ENCODE measurements at places on chromosomes 2 and 18. TPM values are rescaled to one million over a fixed set of nuclear protein-coding genes. Genes with fewer than 3 reads are reported as not detected.

- no peak for DNase-seq
These were observed 293.2 kb downstream of the ALK start for GRCh38 chr2:29628108-29628745.

DNA sequence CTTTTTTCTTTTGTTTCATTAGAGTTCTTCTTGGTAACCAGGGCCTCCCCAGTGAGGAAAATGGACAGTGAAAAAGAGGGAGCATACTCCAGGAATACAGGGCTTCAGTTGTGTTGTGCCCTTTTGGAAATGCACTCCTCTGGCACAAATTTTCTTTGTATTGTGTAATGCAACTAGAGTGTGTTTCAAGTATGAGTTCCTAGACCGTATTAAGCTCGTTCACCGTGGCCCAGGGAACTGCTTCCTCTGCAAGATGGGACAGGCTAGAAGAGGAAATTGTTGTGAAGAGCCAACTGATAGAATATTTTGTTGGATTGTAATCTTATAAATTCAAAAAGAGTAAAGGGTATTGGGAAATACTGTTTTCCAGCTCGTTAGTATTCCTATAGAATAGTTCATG, 137.2 kb upstream of the TTC39C start:
- DNase-seq, result no peak

- no peak for DNase-seq
These were observed 76.1 kb downstream of the MBP start for GRCh38 chr18:77056344-77057005.

- DNase-seq, result no peak
These were observed 47.7 kb downstream of the EMX1 start for GRCh38 chr2:72965016-72965415.

DNA sequence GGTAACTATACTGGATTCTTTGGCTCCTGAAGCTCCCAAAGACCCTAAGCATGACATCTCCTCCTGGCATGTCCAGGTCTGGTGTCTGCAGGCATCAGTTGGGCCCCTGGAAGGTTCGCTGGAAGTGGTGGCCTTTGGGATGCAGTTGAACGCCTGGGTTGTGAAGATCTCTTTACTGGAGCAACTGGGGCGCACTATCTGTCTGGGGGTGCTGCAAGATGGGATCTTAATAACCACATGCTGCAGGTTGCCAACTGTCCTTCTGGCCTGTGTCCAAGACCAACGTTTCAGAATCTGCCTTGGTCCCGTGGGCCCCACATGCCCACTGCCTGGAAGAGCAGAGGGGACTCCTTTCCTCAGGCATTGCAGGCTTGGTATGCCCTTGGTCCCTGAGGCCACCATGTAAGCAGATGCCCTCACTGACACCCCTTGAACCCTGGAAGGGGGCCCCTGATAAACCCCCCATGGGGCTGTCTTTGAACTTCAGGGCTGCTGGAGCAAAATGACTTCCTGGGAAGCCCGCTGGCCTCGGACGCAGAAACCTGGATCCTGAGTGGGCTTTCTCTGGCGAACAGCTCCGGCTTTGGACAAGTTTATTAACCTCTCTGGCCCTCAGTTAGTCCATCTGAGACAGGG, 101.9 kb downstream of the TWIST2 start:
- no peak for DNase-seq

- DNase-seq, result no peak
These were observed 161.4 kb downstream of the BCL2 start for GRCh38 chr18:63158012-63158631.

DNA sequence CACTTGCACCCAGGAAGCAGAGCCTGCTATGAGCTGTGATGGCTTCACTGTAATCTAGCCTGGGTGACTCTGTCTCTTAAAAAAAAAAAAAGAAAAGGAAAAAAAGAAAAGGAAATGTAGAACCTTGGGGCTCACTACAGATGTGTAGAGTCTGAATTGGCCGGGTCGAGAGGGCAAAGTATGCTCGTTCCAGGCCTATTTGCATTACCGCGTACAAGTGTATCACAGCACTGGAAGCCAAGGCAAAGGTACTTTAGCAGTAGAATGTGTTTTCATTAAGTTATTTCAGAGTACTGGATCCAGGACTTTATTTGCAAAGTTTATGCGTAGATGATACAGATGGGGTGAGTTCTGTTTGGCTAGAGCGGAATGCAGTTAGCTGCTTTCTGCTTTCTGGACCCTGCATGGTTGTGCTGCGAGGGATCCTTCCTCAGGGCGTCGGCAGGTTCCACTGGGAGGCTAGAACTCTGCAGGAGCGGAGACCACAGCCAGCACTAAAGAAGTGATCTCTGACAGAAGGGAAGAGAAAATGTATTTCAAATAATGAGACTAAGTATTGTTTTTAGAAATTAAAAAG, 51.8 kb downstream of the LDLRAD4 start:
- DNase-seq, result no peak

DNA sequence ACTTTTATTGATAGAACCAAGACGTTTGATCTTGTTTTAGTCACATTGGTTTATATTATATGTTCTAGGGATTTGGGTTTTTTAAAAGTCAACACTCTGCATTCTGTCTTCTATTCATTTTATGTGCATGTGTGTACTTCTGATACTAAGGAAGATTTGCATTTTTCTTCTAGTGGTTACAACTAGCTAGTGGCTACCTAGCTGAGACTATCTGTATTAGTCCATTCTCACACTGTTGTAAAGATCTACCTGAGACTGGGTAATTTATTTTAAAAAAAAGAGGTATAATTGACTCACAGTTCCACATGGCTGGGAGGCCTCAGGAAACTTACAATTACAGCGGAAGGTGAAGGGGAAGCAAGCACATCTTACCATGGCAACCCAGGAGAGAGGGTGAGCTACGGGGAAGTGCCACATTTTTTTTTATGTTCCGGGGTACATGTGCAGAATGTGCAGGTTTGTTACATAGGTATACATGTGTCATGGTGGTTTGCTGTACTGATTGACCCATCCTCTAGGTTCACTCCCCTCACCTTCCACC, 69.9 kb downstream of the SP100 start:
- DNase-seq, result no peak

LRRC30 gene
- total RNA-seq, result not detected

TANC1 gene
- total RNA-seq, result 2.8 TPM
